Stimulated activated CD8-positive, alpha-beta memory T cell treated with anti-CD3 and anti-CD28 coated beads, Interleukin-12 subunit alpha, Interleukin-12 subunit beta, amount 100 ng/mL, for 1 hour (primary cell): ENCODE measurements at places on chromosomes 12 and 14.

DNA sequence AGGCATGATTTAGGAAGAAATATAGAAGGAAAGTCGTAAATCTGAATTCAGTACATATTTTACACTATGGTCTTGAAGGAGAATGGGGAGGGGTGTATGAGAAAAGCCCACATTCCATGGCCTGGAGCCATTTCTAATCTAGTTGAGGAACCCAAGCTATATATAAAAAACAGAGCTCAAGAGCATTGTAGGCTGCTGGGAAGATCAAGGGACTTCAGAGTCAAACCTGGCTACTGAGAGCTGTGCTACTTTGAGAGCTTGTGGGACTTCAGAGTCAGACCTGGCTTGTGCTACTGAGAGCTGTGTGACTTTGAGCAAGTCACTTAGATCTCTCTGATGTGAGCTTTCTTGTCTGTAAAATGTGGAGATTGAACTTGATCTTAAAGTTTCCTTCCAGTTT lies 58.7 kb downstream of the TBK1 start:
- DNase-seq: no peak

DNA sequence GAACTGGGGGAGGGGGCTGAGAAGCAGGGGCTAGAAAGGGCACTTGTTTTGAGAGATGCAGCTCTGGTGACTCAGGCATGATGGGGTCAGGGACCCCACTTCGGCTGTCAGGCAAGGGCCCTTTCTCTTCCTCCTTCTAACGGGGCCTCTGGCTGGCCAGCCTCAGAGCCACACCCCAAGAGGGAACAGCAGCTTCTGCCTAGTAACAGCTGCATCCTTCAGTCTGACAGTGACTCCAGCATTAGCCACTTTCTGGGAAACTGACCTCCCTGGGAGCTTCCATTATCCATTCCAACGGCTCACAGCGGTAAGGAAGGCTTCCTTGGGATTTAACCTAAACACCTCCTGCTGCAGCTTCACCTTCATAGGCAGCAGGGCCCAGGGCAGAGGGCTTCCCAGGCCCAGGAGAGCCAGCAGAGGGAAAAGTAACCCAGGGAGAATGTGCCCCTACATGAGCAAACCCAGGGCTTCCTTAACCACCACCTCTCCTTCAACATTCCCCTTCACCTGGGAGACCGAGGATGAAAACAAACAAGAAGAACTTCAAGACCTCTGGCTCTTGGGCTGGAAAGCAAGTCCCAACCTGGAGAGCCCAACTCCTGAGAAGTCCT lies 2.7 kb downstream of the NCKAP5L start:
- no peak for DNase-seq

DNA sequence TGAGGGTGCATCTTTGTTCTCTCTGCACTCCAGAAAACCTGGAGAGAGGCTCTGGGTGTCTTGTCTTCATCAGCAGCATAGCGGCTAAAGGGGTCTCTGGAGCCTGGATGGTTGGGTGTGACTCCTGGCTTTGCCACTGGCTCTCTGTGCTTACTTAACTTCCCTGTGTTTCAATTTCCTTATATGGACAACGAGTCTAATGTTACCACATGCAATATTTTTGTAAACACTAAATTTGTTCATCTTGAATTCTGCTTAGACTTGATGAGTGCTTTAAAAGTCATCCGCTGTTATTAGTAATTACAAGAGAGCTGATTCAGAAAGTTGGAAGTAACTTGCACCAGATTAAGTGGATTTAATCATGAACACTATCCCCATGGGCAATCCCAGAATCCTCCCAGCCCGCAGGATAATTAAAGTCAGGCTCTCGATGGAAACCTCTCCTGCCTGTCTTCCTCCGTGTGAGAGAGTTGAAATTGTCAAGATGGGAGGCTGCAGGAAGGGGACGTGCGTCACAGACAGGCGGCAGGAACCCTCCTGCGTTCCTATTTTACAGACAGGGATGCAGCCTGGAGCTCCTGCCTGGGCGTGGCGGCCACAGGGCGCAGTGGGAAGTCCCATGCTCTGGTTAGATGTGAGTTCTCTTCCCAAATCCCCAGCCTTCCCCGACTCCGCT lies 201.2 kb downstream of the TTC8 start:
- DNase-seq: no peak

GRCh38 chr12:11729439-11730150 lies 80.1 kb downstream of the ETV6 start:
- DNase-seq: no peak

- DNase-seq: no peak
These were observed 150.1 kb downstream of the SLC38A4 start for GRCh38 chr12:46675736-46676135.

GRCh38 chr14:102625564-102626296 lies 33.3 kb downstream of the RCOR1 start:
- no peak for DNase-seq

GRCh38 chr12:68001486-68002466 lies 12.5 kb downstream of the IFNG-AS1 start:
- DNase-seq: no peak
